ENCODE measurements at places on chromosomes 2 and 18. TPM values are rescaled to one million over a fixed set of nuclear protein-coding genes. Genes with fewer than 3 reads are reported as not detected.

GPAT2 gene
- total RNA-seq: 6.1 TPM

CHN1 gene
- 11.6 TPM for total RNA-seq

- no peak for DNase-seq
Observed at GRCh38 chr18:51128533-51128932, 68.9 kb downstream of the MEX3C start.

GRCh38 chr2:67726416-67726815 lies 329.3 kb downstream of the ETAA1 start:
- no peak for DNase-seq

NOSTRIN gene
- 13.4 TPM for total RNA-seq

TIGD1 gene
- 4.4 TPM for total RNA-seq

DNA sequence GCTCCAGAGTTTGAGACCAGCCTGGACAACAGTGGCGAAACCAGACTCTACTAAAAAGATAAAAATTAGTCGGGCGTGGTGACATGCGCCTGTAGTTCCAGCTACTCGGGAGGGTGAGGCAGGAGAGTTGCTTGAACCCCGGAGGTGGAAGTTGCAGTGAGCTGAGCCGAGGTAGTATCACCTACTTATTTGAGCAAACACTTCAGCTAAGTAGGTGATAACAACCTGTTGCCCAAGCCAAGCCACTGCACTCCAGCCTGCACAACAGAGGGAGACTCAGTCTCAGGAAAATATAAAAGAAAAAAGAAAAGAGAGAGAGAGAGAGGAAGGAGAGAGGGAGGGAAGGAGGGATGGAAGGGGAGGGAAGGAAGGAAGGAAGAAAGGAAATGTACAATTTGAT lies 21.3 kb downstream of the FER1L5 start:
- DNase-seq: no peak

NGEF gene
- 1.1 TPM for total RNA-seq

- DNase-seq: no peak
Observed at GRCh38 chr2:52732849-52733395, 1034.7 kb upstream of the CHAC2 start.

VWA3B gene
- 15.7 TPM for total RNA-seq

PIEZO2 gene
- 3.0 TPM for total RNA-seq

GRCh38 chr2:231800493-231801091 lies 14.3 kb downstream of the COPS7B start:
- no peak for DNase-seq

- no peak for DNase-seq
Observed at GRCh38 chr18:56702946-56703345, 51.8 kb downstream of the WDR7 start.

GRCh38 chr2:25912851-25913695 lies 34.8 kb upstream of the ASXL2 start:
- DNase-seq: no peak

NCKAP5 gene
- 1.8 TPM for total RNA-seq

CCDC141 gene
- 6.2 TPM for total RNA-seq

DNA sequence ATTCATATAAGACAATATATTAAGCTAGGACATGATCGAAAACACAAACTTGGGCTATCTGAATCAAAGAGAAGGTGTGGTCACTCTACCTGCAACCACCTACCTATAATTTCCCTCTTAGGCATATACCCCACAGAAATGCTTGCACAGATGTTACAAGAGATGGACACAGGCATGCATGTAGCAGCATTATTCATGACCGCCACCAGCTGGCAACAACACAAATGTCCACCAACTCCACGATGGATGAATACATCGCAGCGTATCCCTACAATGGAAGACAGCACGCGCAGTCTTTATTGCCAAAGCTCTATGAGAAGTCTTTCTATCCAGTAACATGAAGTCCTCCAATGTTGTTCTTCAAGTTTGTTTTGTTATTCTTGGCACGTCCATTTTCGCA lies 90.8 kb downstream of the ARL4C start:
- no peak for DNase-seq

- DNase-seq: no peak
Observed at GRCh38 chr2:11017921-11018320, 106.2 kb downstream of the KCNF1 start.

DTNB gene
- 17.5 TPM for total RNA-seq

GRCh38 chr2:127811397-127812321 lies 688 bp upstream of the WDR33 start:
- DNase-seq: no peak
